Fibroblast of skin of right biceps (primary cell): ENCODE measurements at places on chromosomes 1 and 21.
A peak's percentile ranks its signal among the peaks of the same experiment; 100 is the strongest.

DNA sequence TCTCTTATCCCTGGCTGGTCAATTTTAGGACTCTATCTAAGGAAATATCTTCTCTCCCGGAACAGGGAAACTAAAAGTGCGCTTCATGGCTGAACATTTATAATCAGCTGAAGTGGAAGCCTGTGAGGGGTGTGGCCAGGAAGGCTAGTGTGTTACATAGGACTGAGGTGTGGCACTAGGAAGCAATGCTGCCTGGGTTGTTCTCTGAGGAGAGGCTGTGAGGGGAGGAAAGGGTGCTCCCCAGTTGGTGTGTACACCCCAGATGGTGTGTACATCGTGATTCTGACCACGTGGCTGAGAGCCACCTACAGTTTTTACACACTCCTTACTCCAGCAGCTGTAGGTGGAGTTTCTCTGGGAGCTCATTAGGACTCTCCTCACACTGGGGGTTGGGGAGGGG, 16.3 kb downstream of the NTPCR start:
- no peak for DNase-seq

GRCh38 chr1:241356187-241356518, 852 bp downstream of the RGS7 start:
- no peak for DNase-seq

- DNase-seq, result no peak
Observed at GRCh38 chr21:38942748-38943211, 137.1 kb downstream of the ETS2 start.

DNA sequence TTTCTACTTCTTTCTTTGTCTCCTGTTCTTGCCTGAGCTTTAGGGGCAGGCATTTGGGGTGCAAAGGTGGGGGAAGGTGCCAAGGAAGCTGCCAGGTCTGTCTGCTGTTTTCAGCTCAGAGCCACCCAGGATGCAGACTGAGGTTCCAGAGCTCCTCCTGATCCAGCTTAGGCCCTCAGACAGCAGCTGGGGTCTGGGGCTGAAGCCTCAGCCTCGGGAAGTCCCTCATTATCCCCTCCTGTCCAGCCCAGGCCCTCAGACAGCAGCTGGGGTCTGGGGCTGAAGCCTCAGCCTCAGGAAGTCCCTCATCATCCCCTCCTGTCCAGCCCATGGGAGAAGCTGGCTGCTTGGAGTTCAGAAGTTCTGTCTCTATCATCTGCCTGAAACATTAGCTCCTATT, 257.7 kb upstream of the CSF3R start:
- DNase-seq, result no peak

- peak; percentile 11 for DNase-seq
Observed at GRCh38 chr1:99886841-99887240, 36.7 kb downstream of the AGL start.

DNA sequence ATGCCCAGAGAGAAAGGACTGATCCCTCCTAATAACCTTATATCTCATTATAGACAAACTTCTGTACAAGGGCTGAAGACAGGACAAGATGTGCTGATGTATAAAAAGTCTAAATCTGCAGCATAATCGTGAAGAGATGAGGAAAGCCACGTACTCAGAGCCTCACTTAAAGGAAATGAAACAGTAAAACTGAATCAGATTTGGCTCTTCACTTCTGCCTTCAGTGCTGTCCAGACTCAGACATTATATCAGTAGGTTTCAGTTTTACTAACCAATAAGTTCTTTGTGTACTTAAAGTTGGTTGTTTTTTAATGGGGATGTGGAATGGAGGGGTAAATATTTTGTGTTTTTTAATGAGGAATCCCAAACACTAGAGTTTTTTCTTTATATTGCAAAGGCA, 45.3 kb upstream of the RGS1 start:
- no peak for DNase-seq

DNA sequence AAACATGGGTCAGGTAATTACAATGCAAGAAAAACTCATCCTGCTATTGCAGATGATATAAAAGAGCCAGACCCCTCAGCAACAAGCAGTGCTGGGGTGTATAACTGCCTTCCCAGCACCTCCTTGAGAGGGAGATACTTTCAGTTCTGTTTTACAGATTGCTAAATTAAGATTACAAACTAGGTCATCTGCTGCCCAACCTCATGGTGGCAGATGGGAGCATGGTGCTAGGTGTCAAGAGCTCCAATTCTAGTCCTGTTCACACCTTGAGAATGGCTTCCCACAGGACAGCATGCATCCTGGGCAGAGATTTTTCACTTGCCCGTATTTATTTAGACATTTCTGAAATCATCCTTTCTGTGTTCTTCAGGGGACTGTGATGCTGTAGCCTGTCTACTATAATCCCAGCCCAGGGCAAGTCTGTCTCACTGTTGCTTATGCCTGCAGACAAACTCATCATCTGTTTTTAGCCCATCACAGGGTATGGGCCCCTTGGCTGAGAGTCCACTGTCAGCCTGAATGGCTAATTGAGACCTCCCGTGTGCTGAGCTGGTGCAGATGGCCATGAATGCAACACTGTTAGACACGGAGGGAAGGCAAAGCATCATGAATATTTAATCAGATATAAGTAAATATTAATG, 40.2 kb upstream of the PBX1 start:
- no peak for DNase-seq

GRCh38 chr1:162074276-162075005, 5.0 kb downstream of the NOS1AP start:
- DNase-seq, result peak; percentile 7

DNA sequence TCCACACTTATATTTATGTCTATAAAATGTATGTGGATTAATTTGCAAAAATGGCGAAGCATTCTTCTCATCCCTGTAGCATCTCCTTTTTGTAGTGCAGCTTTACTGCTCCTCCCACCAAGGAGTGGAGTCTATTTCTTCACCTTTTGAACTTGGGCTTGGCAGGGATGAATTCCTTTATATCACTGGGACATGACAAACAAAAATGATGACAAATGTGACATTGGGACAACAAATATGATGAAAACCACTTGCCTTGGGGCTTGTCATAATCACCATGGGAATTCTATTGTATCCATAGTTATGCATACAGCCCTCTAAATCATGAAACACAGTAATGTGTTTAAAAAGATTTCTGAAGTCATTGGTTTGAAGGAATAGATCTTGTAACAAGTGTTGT, 155.0 kb downstream of the TNFSF18 start:
- no peak for DNase-seq

GRCh38 chr1:26349188-26349876, 4.6 kb downstream of the CRYBG2 start:
- peak; percentile 48 for DNase-seq

- no peak for DNase-seq
Observed at GRCh38 chr1:225182716-225183115, 245.1 kb downstream of the LBR start.

GRCh38 chr1:52593495-52593894, 8.7 kb upstream of the GPX7 start:
- DNase-seq, result no peak

DNA sequence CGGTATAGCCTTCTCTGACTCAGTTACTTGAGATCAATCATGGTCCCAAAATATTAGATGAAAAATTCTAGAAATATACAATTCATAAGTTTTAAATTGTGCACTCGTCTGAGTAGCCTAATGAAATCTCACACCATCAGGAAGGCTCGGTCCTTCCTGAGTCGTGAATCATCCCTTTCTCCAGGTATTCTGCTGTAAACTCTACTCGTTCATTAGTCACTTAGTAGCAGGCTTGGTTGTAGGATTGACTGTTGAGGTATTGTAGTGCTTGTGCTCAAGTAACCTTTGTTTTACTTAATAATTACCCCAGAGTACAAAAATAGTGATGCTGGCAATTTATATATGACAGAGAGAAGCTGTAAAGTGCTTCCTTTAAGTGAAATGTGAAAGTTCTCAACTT, 238.7 kb downstream of the OLFM3 start:
- no peak for DNase-seq

GRCh38 chr1:11708554-11709350, 17.2 kb downstream of the DRAXIN start:
- no peak for DNase-seq

DNA sequence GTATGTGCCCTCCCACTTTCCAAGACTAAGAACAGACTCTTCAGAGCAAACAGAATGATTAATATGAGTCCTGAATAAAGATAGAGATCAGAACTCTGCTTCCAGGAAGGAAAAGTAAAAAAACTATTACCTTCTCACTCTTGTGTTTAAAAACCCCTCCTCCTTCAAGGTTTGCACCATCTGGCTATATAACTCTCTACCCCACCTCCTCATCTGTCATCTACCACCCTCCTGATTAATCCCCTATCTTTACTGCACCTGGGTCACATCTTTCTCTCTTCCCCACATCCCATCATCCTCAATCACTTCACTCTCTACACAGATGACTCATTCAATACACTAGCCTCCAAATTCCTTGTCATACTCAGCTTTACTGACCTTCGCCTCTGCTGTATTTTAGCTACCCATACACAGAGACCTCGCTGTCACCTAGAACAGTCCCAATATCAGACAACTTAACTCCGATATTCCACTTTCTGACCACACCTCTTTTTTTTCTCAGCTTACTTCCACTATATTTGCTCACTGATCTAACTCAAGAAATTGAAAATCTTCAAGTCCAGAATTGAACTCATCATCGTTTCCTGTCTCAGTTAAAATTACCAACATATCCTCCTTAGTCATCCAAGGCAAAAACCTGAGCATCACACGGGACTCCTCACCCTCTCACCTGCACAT, 3.7 kb downstream of the SCMH1 start:
- DNase-seq, result peak; percentile 47

DNA sequence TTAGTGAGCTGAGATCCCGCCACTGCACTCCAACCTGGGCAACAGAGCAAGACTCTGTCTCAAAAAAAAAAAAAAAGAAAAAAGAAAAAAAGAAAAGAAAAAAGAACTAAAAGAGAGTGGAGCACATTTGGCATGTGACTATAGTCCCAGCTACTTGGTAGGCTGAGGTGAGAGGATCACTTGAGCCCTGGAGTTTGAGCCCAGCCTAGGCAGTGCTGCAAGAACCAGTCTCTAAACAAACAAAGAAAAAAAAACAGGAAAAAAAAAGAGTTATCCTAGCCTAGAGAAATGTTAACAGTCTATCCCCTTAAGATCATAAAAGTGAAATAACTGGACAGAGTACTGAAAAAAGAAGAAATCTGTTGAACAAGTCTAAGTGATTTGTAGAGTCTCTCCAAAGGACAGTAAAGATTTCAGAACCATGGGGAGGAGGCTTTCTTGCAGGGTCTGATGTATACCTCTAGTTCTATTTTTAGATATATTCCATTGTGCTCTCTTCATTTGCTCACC, 4.5 kb upstream of the PRDX1 start:
- no peak for DNase-seq
